CD4-positive, alpha-beta T cell treated with Interleukin-12 subunit alpha and Interleukin-12 subunit beta, for 1 hour (primary cell): ENCODE measurements at places on chromosomes 5 and 9.

DNA sequence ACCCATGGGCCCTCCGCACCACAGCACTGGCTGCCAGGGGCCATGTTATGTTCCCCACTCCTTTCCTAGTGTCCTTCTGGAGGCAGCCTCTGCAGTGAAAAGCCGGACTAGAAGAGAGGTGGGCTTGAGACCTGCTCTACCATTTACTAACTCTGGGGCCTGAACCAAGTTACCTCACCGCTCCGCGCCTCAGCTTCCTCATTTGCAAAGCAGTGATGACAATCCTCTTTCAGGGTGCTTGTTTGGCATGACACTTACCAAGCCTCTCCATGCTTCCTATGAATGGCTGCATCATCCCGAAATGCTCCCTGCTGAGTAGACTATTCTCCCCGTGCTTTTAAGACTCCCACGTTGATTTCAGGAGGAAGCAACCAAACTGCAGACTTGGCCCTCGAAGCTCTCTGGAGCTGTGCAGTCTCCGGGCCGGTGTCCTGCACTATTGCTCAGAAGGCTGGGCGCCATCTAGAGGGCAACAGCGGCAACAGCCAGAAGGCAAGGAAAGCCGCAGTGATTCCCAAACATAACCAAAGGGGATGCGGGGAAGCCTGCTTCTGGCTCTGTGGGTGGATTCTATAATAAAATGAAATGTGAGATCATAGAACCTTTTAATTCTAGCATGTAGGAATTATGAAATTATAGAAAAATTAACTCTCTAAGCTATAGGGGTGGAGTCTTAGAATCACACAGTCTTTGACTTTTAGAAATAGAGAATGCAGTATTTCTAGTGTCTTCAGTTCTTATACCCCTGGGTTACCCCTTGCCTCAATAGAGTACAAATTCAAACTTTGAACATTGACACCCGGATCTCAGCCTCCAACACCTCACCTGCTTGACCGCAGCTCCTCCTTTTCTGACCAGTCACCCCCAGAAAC, 599.8 kb upstream of the BRINP1 start:
- peak; percentile 24 for DNase-seq

GRCh38 chr9:99127356-99128132, 22.6 kb downstream of the TGFBR1 start:
- DNase-seq, result no peak

- DNase-seq, result no peak
Measured at GRCh38 chr5:153797484-153797883, 241.2 kb downstream of the FAM114A2 start.

DNA sequence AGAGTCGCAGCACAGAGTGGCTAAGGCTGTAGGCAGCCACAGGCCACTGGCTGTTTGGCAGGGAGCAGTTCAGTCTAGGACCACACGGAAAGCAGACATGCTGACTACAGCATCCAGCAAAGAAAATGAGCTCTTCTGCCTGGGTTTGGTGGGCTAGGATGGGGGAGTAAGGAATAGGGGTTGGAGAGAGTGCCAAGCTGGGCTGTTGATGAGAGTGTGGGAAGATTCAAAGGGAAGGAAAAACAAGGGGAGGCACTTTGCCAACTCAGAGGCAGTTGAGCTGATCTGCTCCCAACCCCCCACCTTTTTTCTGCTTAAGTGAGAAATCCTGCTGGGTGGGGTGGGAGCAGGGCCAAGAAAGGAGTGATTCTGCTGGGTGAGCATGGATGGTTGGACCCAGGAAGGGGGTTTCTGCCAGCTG, 35.9 kb downstream of the SVEP1 start:
- no peak for DNase-seq
